HT-29 (cell line): ENCODE measurements at places on chromosomes 12 and 14. TPM values are rescaled to one million over a fixed set of nuclear protein-coding genes. Genes with fewer than 3 reads are reported as not detected.
A peak's percentile ranks its signal among the peaks of the same experiment; 100 is the strongest.

- peak; percentile 66 for DNase-seq
Observed at GRCh38 chr12:79685068-79685467, 5.7 kb downstream of the PAWR start.

DNA sequence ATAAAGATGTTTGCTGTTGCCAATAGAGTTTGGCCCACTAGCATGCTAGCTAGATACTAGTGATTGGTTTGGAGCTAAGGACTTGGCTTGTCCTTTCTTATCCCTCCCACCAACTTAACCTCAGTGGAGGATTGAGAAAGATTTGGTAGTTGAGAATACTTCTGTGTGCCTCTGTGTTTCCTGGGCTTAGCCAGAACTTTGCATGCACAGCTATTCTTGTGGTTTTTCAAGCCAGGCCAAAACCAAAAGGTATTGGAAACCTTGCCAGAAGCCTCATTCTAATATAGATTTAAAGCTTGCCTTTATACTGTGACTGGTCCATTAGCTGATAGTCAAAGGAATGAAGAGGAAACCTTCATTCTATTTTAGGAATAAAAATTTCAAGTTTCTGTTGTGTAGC is 188.5 kb downstream of the CCDC91 start:
- no peak for DNase-seq

DNA sequence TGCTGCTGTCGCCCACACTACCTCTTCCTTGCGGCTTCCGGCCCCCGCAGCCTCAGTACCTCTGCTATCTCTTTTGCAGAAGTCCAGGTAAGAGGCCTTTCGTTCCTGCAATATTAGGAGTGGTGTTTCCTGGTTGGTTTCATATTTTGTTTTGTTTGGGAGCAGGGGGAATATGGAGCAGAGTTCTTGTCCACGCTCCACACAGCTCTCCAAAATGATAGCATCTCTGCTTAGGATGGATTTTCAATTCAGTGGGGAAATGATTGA is 768 bp downstream of the OXA1L start:
- no peak for DNase-seq

- DNase-seq = no peak
Observed at GRCh38 chr12:115709540-115710011, 567.9 kb downstream of the MED13L start.

DNA sequence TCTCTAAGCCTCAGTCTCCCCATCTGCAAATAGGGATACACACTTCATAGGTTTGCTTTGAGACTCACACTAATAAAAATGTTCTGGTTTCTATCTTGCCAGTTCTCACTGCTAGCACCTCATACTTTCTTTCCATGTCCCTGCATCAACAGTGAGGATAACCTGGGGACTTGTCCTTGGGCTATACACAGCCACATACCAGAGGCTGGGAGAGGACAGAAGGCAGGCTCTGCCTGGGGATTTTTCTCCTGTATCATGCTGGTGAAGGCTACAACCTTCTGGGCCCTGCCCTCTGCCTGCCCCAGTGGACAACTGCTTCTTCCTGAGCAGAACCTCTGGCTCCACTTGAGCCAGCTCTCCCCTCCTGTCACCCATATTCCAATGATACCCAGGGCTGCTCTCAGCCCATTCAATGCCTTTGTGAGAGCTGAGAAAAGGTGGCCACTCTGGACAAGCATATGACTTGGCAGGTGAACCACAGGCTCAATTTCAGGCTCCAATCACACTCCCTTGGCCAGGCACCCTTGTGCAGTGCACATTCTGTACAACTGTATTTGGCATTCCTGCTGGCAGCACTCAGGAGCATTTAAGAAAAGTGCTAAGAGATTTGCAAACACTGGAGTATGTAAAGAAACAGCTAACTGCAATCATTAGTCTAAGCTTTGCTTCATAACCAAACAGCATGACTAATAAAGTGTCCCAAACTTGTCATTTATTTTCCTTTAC is 135.8 kb upstream of the VRK1 start:
- no peak for DNase-seq

- no peak for DNase-seq
Observed at GRCh38 chr14:90179809-90180779, 76.3 kb upstream of the PSMC1 start.

GRCh38 chr14:99252443-99252939 is 19.5 kb downstream of the BCL11B start:
- DNase-seq = no peak

DNA sequence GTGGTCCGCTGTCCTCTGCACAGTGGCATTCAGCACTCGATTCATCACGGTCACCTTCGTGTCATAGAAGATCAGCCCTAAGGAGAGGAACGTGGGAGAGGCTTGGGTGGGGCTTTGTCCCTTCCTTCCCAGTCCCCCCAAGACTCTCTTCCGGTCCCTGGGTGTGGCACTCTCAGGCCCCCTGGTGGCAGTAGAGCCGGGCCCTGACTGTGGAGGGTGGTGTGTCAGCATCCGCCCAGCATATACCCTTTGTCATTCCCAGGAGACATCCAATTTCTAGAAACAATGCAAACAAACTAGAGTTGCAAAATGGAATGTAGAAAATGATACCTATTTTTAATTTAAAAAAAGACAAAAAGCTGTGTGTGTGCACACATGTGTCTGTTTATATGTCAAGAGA is 45.0 kb downstream of the TRAFD1 start:
- DNase-seq = no peak

GRCh38 chr14:45868863-45869262 is 615.9 kb upstream of the MIS18BP1 start:
- no peak for DNase-seq

DNA sequence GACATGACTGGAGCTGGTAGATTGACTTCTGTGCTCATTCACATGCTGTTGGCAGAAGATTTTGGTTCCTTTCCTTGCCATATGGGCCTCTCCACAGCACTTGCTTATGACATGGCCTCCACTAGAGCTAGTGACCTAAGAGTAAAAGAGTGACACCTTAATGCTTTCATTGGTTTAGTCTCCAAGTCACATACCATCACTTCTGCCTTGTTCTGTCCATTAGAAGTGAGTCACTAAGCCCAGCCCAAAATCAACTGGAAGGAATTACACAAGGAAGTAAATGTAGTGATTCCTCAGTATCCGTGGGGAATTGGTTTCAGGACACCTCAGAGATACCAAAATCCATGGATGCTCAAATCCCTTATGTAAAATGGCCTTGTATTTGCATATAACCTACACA is 81.3 kb downstream of the PPHLN1 start:
- no peak for DNase-seq

DNA sequence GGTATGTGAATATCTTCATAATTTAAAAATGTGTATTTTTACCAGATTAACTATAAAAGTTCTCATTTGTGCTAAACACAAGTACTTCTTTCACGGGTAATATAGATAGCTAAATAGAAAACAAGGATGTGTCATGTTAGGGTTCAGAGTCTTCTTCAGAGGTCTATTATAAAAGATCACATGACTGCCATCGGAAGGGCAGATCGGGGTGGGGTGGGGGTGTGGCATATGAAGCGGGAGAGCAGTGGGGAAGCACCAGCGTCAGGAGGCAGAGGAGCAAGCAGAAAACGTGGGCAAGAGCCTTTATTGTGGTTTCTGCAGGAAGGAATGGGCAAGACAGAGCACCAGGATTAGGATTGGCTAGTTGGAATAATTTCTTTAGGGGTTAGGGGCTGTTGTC is 63.7 kb upstream of the DNM1L start:
- no peak for DNase-seq

GRCh38 chr14:24459331-24459730 is 16.8 kb upstream of the SDR39U1 start:
- DNase-seq = no peak

- no peak for DNase-seq
Observed at GRCh38 chr14:68961361-68961760, 17.7 kb downstream of the ACTN1 start.

GRCh38 chr12:116492703-116493324 is 66.4 kb upstream of the MAP1LC3B2 start:
- peak; percentile 5 for DNase-seq

DNA sequence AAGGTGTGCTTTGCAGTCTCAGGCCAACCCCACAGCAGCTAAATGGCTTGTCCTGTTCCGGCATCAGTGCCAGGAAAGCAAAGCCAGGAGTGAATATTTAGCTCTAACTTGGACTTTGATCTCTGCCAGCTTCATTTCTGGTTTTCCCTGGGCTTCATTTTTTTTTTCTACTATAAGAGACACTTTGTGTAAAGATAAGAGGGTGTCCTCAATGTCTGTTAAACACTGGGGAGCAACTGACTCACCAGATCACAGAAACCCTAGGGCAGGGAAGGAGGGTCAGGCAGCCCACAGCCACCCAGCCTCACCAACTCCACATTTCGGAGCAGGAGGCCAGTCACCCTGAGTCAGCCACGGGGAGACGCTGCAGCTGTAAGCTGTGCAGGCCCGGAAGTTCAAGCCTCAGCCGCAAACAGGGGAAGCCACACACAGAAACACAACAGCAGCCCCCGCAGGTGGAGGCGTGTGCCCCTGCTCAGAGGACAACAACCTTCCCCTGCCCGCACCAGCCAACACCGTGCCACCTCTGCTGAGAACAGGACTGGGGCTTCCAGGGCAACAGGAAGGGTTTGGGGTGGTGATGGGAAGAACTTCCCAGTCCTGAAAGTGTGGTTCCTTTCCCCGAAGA is 6.3 kb downstream of the TNFRSF1A start:
- peak; percentile 86 for DNase-seq

GRCh38 chr12:18824287-18824686 is 86.4 kb downstream of the CAPZA3 start:
- DNase-seq = no peak

DNA sequence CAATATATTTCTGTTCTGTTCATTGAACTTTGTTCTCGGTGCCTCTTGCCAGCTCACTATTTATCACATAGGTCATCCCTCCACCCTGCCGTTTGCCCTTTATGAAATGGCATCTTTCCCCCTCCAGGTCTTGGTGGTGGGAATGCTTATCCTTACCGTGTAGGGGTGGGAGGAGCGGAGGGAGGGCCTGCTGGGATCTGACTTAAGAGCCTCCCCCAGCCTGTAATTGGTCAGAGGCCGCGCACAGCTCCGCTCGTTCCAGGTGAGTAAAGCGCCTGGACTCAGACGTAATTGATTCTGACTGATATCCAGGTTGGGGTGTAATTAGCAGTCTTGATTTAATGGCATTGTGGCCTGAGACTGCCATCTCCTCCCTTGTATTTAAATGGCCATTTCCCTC is 185.3 kb downstream of the TSPAN9 start:
- no peak for DNase-seq

DNA sequence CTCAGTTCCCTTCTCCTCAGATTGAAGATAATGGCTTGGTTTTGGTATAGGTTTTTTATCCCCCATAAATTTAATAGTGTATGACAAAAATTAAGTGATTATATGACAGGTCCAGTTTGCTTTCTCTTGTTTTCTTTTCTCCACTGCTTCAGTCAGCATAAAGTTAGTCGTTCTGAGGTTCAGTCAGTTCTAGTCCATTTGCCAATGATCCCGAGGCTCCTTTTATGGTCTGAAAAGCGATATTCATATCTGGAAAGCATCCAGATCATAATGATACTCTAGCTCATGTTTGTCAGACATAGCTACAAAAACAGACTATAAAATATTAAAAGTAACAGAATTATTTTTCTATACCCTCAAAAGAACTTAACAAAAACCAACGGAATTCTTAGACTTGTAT is 67.1 kb upstream of the SLC38A4 start:
- no peak for DNase-seq

DNA sequence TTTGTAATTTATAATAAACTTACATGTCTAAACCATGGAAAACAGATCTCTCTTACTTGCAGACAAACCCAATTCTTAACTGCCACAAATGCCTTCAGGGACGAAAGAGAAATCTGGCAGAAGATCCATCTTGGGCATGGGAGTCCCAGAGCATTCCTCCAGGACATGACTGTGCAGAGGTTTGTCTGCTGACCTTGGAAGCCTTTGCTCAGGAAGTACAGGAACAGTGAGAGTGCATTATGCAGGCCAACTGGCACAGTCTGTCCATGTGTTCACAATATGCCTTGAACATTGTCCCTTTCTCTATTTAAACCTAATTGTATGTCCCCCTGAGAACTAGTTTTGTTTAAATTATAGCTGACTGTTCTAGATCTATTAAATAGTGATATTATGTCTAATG is 467.1 kb downstream of the ATP23 start:
- no peak for DNase-seq

GRCh38 chr14:37658156-37658555 is 62.7 kb downstream of the TTC6 start:
- DNase-seq = peak; percentile 3

DNA sequence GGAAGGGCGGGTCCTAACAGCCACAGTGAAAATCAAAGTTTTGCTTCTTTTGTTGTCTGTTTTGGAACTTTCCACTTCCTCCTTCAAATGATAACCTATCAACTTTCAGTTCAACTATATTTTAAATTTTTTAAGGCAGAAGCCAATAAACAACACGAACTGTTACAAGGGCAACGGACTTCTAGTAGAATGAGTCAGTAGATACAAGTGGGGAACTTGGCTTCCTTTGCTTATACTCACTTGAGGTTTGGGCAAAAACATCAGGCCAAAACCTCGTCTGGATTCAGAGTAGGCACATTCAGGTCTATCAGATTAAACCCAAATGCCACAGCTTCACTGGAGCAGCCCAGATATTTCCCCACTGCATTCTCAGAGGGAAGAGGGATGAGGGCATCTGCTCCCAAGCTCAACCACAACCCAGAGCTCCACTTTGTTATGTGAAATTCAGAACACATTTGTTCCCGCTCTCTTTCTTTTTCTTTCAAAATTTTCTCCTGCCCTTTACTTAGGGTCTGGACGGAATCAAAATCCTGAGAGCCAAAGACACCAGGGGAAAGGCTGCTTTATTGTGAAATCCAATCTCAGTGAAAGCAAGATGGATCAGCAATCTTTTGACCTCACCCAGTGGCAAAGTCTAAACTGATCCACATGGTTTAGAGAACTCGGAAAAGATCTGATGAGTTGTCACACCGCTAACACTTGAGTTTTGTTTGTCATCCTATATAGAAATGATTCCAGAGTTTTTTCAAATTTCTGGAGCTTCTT is 152.5 kb upstream of the BTG1 start:
- DNase-seq = no peak

DNA sequence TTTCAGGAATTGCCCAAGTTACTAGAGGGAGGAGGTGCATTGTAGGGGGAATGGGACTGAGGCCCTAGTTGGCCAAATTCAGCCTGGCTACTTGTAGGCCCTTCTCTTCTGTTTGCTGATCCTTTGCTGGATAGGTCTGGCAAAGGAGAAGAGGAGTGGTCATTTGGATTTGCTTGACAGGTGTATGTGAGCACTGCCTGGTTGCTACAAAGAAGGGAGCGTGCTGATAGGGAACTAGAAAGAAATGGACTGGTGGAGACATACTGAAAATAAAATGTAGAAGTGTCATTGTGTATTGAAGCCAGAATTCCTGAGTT is 3.6 kb downstream of the PSMA6 start:
- no peak for DNase-seq

GRCh38 chr12:114090211-114090610 is 124.1 kb upstream of the RBM19 start:
- DNase-seq = no peak

The P2RX7 gene
- total RNA-seq = not detected in 2 replicates

The UNC79 gene
- not detected in 2 replicates for total RNA-seq

The TPPP2 gene
- total RNA-seq = not detected in 2 replicates

The DHRS2 gene
- 14.0 and 14.7 TPM in 2 replicates for total RNA-seq

The ZBTB42 gene
- 12.1 and 17.2 TPM in 2 replicates for total RNA-seq

The LRP1-AS gene
- not detected in 2 replicates for total RNA-seq

The TNFRSF1A gene
- total RNA-seq = 91.9 and 94.5 TPM in 2 replicates
